HL-60 (cell line): ENCODE measurements at places on chromosomes 1 and 21.
A peak's percentile ranks its signal among the peaks of the same experiment; 100 is the strongest.

DNA sequence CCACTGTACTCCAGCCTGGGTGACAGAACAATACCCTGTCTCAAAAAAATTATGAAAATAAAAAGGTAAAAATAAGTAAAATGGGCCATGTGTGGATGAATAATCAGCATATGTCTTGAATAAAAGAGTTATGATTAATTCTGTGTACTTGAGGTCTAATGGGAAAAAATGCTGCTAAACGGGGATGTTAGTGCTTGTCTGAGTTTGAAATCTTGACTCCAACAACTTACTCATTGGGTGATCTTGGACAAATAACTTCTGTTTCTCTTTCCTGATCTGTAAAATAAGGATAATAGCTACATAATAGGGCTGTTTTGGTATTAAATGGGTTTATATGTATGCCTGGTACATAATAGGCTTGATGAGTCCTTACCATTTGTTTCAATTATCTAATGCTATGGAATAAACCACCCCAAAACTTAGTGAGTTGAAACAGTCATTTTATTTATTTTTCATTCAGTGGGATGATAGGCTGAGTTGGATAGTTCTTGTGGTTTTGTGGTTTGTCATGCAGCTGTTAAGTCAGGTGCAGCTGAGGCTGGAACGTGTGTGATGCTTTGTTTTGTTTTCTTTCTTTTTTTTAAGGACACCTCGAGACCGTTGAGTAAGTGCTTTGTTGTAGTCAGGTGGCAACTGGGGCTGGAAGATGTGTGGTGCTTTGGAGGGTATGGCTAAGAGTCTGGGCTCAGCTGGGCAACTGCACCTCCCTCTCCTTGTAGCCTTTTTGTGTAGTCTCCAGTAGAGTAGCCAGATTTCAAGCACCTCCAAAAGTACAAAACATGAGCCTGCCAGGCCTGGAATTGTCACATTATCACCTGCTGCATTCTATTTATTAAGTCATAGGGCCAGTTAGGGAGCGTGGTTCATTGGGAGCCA is 4.9 kb downstream of the MDM4 start:
- no peak for DNase-seq

DNA sequence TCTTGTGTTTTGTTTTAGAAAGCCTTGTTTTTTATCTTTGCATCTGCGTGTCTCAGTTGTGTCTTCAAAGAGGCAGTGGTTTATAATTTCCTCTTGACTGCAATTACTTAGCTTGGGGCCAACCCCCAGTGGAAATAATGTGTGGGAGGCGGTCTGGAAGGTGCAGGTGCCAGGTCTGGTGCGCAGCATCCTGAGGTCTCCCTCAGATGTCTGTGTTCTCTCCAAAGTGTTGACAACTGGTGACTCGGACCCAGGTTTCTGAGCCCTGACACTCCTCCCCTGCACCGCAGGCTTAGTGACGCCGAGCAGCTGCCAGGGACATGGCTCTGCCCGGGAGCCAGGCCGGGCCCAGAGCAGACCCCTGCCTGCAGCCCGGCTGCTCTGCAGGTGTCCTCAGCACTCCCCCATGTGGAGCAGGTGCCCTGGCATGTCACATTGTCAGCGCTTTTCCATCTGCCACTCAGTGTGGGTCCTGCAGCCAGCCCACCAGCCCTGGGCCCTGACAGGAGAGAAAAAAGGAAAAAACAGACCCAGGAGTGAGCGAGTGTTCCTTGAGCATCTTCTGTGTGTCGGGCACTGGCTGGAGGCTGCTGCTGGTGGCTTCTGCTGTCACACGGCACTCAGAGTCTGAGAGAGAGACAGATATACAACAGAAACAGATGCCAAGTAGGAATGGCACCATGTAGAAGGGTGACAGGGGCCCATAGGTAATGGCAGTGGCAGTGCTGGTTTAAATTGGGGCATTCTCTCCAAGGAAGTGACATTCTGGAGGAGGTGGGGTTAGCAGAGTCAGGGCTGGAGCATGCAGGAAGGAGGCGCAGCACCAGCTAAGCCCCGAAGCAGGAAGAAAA is 24.8 kb upstream of the SELENON start:
- DNase-seq, result peak; percentile 27

DNA sequence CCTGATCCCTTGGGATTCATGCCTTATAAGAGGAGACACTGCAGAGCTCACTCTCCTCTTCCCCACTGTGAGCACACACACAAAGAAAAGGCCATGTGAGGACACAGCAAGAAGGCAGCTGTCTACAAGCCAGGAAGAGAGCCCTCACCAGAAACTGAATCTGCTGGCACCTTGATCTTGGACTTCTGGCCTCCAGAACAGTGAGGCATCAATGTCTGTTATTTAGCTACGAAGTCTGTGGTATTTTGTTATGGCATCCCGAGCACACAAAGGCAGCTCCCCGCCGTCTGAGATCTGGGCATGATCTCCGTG is 47.1 kb upstream of the RPL11 start:
- no peak for DNase-seq

GRCh38 chr1:192005976-192006375 is 152.3 kb upstream of the RGS18 start:
- no peak for DNase-seq

DNA sequence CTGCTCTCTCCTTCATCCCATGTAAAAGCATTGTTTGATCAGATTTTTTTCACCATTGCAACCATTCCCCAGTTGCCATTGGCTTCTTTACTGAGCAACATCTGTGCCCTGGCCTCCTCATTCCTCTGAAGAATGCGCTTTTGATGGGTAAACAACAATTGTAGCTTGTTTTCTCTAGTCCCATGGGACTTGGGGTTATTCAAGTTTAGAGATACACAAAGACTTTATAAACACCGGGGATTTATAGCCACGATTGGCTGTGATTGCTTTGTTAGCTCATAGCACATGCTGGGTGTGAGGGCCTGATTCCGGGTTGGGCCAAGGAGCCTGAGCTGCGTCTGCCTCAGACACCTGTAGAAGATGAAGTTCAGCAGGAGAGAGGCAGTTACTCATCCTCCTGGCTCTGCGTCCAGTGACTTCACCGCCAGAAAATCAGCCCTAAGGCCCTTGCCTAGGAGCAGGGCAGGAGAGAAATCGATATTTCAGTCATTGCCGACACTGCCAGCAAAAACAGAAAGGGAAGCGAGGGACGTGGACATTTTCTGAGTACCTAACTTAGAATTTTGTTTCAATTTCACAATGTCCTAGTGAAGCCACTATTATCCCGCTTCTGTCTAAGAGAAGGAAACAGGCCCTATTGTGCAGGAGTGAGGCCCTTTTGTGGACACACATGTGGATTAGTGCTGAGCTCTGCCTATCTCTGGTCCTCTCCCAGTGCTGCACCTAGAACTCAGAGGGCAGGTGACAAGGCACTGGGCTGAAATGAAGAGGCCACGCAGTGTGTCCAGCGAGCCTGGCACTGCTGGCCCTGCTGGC is 159.8 kb upstream of the USP24 start:
- no peak for DNase-seq

DNA sequence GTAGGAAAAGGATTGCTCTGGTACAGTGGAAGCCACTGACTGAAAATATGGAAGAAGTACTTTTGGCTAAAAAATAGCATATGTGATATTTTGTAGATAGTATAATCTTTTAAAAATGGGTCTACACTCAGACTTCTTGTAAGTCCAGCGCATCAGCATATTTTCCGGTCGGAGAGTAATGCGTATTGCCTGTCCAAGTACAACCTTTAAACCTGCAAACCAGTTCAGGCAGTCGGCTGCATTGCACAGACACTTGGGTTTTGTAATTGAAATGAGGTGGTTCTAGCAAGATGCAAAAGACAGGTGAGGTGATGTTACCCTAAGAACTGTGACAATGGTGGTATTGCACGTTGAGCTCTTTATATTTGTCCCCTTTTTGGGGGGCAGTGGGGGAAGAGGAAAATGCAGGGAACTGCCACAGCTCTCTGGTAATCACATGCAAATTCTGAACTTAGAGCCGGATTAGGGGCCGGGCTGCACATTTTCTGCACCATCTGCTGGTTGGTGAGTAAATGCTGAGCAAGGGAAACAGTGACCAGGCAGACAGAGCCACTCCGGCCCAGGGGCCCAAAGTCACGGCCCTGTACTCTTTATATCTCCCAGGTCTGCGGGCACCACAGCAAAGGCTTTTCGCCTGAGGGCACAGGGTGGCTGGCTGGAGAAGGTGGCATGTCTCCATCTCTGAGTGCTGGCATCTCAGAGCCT is 2.3 kb downstream of the GPR137B start:
- no peak for DNase-seq

GRCh38 chr1:207867136-207868109 is 43.5 kb downstream of the CD34 start:
- DNase-seq, result no peak

DNA sequence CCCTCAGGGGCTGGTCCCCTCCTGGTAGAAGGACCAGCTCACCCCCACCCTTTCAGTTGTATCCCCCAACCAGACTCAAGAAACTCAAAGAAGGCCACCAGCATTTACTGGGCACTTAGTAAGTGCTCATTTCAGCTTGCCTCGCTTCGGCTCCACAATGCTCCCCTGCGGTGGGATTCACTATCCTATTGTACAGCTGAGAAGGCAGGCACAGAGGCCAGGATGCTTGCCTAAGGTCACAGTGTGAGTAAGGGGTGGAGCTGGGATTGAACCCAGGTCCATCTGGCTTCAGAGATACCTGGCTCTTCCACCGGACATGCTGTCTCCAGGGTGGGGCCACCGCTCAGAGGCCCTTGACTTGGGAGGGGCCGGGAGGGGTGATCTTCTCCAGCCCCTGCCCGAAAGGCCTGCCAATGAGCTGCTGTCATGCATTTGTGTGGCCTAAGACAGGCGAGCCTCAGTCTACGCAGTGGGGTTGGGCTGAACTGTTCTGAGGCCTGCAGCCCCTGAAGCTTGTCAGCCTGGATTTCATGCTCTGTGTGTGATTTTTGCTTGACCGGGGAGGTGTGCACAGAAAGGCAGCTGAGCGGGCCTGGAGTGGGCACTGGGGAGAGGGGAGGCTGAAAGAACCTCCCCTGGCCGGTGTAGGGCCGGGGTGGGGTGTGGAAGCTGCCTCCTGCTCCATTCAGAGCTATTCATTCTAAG is 48.1 kb downstream of the DMRTB1 start:
- no peak for DNase-seq

DNA sequence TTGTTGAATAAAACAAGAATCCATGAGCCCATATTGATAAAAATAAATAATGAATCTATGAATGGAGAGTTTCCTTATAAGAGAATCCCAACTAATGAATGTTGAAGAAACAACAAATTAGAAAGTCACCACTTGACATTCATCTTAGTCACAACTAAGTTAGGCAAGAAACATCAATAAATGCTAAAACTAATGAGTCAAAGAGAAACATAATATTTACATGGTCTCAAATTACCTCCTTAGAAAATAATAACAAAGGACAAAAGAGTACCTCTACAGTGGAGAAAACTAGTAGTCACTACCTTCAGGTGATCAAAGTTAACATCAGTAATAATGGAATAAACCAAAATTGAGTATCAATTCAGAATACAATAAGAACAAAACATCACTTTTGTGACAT is 93.5 kb downstream of the AKT3 start:
- DNase-seq, result no peak
